GF-D8 (cell line): ENCODE measurements at places on chromosomes 2 and 18.

DNA sequence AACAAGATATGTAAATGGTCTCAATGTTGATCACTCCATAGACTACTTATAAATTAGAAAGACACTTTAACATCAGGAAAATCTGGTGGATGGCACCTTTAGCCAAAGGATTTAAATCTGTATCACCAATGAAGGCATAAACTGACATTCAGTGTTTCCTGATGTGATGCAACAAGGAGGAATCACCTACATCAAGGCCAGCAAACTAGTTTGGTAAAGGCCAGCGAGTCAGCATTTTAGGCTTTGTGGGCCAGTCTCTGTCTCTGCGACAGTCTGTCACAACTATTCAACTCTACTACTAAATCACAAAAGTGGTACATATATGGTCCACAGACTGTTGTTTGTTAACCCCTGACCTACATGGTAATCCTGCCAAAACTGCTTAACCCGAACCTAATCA lies 33.3 kb downstream of the C2orf76 start:
- no peak for DNase-seq

GRCh38 chr2:15941871-15942710 lies 1.7 kb downstream of the MYCN start:
- DNase-seq = no peak

DNA sequence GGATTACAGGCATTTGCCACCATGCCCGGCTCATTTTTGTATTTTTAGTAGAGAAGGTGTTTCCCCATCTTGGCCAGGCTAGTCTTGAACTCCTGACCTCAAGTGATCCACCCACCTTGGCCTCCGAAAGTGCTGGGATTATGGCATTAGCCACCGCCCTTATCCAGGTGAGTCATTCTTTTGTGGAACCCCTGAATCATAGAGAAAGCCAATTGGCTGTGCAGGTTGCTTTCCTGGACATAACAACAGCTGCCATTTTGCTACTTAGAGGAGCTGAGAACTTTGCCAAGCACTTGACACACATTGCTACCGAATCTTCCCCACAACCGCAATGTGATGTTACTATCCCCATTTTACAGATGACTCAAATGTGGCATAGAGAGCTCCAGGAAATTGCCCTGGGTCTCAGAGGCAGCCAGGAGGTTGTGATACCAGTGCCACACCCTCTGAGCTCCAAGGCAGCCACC lies 36.0 kb downstream of the SETBP1 start:
- no peak for DNase-seq

DNA sequence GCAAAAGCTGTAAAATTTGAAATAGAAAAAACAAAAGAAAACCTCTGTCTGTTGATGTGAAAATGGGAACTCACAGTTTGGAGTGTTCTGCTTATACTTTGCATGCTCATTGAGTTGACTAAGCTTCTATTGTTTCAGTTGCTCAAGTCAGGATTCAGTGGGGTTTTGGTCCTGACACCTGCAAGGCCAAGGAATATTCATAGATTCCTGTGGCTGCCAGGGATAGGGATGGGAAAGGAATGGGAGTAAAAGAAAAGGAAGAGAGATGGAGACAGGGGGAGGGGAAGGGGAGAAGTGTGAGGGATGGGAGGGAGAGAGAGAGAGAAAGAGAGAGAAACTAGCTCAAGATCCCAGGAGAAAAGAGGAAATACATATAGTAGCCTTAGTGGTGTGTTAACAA lies 1.3 kb downstream of the CPS1 start:
- no peak for DNase-seq

- no peak for DNase-seq
Observed at GRCh38 chr2:217106650-217107014, 246.8 kb upstream of the TNP1 start.

DNA sequence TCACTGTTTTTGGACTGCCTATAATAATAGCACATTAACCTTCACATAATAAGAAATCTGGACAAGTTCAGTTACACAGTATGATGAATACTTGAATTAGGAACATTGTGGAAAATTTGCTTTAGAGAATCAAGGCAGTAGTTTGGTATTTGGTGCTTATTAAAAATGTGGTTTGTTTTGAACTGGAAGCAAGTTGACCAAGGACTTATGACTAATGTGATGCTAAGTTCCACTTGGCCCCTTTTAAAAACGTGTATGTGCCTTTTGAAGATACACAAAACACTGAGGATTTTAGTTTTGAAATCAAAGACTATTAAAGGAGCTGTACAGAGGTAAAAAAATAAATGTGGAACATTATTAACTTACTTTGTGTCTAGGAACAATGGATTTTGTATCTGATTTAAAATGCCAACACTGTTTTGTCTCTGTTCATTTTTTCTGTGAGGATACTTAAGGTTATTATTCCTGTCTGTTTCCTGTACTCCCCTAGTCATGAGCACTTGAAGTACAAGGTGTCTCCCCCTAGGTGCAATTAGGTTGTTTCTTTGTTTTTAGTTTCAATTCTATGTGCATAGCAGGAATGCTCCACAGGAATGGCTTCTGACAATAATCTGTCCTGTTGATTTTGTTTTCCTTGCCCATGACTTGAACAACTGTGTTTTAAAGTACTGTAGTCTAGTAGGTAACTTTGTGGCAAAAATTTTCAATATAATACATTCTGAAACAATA lies 49.6 kb upstream of the PTH2R start:
- no peak for DNase-seq

DNA sequence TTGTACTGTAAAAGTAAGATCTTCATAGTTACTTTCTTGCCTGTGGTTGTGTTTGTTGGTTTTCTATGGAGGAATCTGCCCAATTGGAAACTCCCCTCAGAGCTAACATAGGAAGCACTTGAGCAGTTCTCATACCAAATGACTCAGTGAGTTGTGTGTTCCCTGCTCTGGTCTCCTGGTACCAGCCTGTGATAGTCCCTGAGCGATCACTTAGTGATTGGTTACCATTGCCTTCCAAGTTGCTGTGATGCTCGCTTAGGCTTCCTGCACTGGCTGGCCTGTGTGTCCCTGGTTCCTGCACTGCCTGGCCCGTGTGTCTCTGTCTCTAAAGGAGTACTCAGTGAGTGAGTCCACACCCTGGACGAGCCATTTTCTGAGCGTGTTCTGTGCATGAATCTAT lies 133.0 kb downstream of the MAP4K4 start:
- no peak for DNase-seq

DNA sequence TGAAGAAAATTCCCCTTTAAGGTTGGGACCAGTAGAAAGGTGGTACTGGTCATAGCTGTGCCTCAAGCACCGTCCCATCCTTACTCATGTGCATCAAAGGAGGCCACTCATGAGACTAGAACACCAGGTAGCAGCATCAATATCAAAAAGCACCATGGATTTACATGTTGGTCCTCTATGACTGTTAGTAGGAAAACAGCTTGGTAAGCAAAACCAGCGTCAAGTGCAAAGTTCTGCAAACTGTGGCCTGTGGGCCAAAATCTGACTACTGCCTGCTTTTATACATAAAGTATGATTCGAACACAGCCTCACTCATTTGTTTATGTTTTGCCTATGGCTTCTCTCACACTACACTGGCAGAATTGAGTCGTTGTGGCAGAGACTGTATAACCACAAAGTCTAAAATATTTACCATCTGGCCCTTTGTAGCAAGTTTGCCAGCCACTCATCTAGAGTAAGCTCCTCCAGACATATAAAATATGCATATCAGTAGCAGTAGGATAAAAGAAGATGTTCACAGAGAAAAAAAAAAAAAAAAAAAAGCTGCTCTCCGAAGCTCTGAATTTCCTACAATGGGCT lies 119.7 kb upstream of the CTNNA2 start:
- DNase-seq = no peak

DNA sequence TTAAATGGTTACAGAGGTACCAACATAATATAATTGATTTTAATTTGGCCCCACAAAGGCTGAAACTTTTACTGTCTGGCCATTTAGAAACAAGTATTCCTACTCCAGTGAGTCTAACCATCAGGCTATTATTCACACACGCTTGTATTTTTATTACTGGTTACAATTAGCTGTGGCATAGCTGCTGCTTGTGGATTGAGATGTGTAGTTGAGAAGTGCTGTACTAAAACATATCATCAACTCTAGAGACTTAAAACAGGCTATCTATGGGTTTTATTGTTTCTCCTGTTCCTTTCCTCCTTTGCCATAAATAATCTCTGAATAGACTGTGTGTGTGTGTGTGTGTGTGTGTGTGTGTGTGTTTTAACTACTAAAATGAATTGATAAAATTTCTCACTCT lies 530.2 kb downstream of the CCDC85A start:
- DNase-seq = no peak

DNA sequence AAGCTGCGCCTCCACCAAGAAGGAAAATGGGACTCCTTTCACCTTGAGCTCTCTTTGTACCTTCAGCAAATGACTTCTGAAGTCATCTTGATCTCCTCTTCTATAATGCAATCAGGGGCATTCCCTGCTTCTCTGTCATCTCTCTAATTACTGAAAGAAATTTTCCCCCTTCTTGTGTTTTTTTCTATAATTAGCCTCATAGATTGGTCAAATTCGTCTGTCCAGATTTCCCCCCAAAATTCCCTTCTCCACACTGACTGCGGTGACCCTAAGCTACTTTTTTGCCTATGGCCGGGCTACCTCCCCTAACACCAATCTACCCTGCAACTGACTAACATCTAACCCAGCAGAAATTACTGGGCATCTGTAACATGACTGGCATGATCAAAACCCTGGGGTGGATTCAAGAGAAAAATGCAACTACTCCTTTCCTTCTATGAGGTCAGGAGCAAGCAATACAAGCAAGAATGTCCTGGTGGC lies 168.6 kb downstream of the BCL2 start:
- DNase-seq = no peak

DNA sequence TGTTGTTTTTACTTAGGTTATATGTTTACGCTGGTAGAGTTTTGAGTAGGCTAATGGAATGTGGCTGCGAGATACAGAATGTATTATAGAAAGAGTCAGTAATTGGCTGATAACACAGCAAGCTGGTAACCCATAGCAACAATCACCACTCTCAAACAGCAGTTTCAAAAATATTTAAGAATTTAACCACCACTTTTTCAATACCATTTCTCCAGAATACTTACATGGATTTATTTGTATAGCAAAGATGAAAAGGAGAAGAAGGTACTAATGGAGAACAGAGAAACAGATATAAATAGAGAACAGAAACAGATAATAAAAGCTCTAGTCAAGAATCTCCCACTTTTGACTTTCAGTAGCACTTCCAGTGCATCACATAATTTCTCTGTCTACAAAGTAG lies 188.3 kb upstream of the SLC39A10 start:
- no peak for DNase-seq
